ENCODE measurements at places on chromosomes 7 and 10.

DNA sequence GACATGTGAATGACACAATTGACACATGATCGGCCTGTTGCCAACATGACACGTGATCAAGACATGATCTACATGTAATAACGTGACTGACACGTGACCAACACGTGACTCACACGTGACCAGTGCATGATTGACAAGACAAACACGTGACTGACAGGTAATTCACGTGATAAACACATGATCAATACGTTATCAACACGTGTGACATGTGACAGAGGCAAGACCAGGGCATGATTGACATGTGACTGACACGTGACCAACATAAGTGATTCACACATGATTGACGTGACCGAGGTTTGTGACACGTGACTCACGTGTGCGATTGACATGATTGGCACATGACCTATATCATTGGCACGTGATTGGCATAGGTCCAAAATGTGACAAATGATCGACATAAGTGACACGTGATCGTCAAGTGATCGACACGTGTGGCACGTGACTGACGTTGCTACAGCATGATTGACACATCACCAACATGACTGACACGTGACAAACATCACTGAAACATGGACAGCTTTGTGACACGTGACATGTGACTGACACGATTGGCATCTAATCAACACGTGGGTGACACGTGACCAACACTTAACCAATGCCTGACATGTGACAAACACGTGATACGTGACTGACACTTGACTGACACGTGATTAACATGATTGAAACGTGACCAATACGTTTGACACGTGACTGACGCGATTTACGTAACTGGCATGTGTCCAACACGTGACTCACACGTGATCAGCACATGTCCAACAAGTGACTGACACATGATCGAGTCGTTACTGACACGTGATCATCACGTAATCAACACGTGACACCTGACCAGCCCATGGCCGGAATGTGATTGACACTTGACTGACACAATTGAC lies 23.0 kb downstream of the CRPPA start:
- DNase-seq, result no peak

DNA sequence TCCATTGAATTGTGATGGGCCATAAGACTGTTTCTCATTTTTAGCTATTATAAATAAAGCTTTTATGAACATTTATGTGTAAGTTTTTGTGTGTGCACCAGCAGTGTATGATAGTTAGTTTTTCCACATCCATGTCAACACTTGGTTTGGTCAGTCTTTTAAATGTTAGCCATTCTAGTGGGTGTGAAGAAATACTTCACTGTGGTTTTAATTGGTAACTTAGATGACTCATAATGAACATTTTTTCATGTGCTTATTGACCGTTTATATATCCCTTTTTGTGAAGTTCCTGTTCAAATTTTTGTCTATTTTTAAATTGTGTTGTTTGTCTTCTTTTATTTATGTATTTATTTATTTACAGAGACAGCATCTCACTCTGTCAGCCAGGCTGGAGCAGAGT lies 23.6 kb upstream of the PDK4 start:
- no peak for DNase-seq

DNA sequence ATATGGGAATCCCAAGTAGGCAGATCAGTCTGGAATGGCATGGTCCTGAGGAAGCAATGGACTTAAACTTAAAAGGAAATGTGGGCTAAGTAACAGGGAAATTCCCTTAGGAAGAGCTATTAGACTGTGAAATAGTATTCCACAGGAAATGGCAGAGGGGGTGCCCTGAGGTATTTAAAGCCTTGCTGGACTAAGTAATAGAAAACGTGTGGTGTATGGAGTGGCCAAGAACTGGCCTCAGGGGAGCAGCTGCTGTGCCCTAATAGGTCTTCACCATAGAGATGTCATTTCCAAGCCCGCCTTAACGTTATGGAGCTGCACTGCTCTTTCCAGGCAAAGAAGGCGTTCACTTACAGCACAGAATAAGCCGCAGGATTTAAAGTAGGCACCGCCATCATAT lies 365.2 kb upstream of the ZMIZ1 start:
- no peak for DNase-seq

DNA sequence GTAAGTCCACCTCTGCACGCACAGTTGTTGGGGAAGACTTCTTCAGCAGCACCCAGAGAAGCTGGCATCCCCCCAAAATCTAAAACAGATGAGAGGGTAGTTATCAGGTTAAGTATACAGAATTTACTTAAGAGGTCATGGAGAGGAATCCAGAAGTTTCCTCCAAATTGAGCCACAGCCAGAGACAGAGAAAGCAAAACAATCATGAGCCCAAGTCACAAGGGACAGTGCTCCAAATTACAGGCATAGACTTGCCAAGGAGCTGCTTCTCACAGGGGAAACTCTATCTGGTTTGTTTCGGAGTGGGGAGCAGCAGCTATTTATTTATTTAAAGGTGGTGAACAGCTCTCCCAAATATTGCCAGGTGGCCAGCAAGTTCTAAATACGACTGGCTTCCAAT lies 308.4 kb downstream of the SKIDA1 start:
- DNase-seq, result no peak

DNA sequence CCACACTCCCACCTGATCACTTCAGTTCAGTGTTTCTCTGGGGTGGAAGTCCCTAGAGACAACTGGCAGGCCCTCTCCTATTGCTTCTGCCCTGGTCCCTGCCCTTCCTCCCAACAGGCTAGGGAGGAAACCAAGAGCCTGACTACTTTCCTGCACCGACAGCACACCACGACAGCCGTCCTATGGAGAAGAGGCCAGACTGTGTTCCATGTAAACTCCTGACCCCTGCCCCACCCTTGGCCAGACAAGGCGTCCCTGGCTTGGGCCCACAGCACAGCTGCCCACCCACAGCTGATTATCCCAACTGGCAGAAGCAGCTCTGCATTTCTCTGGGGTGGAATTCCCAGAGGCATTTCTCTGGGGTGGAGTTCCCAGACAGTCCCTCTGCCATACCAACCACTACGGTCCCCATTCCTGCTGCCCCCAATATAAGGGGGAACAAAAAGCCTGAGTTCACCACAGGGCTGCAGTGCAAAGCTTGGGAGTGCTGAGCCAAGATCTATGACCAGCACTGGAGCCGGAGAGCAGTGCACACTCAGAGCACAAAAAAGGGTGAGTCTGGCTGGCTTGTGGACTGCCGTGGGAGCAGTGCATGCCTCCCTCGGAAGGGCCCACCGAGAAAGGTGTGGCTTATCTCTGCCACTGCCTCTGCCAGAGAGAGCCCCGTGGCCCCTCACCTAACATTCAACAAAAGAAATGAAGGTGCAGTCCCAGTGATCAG lies 193.4 kb downstream of the HPSE2 start:
- no peak for DNase-seq

DNA sequence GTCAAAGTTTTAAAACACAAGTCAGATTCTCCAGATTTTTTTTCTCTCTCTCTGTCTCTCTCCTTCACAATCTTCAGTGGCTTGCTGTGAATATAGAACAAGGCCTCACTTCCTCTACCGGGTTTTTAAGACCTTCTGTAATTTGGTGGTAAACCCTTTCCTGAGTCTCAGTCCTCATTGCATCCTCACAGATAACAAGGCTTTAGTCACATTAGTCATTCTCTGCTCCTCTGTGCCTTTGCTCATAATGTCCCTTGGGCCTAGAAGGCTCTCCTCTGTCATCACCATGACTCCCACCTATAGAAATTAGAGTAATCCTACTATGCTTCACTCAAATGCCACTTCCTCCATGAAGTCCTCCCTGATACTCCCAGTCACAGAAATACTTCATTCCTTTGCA lies 172.7 kb upstream of the HPS1 start:
- DNase-seq, result no peak

Data from adipocyte (in vitro differentiated cells).